ENCODE measurements at places on chromosomes 7 and 10. TPM values are rescaled to one million over a fixed set of nuclear protein-coding genes. Genes with fewer than 3 reads are reported as not detected.

- DNase-seq, result peak; percentile 23
These were observed 172.0 kb downstream of the ZEB1 start for GRCh38 chr10:31490858-31491504.

GRCh38 chr10:101629837-101630632 lies 41.9 kb downstream of the DPCD start:
- peak; percentile 40 for DNase-seq

GRCh38 chr7:36379831-36380504 lies 9.7 kb upstream of the ANLN start:
- DNase-seq, result no peak

The OR6B1 gene
- polyA plus RNA-seq, result not detected

- DNase-seq, result no peak
These were observed 129.3 kb upstream of the BET1 start for GRCh38 chr7:94133460-94133859.

DNA sequence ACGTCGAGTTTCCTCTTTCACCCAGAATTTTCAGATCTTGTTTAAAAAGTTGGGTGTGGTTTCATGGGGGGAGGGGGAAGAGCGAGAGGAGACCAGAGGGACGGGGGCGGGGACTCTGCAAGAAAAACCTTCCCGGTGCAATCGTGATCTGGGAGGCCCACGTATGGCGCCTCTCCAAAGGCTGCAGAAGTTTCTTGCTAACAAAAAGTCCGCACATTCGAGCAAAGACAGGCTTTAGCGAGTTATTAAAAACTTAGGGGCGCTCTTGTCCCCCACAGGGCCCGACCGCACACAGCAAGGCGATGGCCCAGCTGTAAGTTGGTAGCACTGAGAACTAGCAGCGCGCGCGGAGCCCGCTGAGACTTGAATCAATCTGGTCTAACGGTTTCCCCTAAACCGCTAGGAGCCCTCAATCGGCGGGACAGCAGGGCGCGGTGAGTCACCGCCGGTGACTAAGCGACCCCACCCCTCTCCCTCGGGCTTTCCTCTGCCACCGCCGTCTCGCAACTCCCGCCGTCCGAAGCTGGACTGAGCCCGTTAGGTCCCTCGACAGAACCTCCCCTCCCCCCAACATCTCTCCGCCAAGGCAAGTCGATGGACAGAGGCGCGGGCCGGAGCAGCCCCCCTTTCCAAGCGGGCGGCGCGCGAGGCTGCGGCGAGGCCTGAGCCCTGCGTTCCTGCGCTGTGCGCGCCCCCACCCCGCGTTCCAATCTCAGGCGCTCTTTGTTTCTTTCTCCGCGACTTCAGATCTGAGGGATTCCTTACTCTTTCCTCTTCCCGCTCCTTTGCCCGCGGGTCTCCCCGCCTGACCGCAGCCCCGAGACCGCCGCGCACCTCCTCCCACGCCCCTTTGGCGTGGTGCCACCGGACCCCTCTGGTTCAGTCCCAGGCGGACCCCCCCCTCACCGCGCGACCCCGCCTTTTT lies at the start of gene VIM:
VIM (plus strand) TSS at position 151 of the 925 bp plus-strand sequence. CDS start 1,182 bp downstream, outside the sequence.
- DNase-seq, result peak; percentile 92

The HECW1 gene
- 0.07 TPM for polyA plus RNA-seq

GRCh38 chr10:80492848-80493521 lies 38.9 kb downstream of the TSPAN14 start:
- no peak for DNase-seq

DNA sequence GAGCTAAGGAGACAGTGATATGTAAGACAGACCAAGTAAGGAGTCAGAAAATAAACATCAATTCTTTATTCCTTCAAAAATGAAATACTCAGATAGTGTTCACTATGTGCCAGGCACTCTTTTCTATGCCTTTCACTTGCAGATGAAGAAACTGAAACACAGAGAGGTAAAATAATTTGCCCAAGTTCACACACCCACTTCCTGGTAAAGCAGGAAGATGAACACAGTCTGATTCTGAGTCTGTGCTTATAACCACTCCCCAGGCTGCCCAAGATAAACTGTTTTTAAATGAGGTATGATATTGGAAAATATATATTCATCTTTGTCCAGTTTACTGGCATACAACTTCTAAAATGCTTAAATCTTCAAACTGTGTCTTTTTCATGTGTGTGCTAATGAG lies 294.4 kb upstream of the NPVF start:
- DNase-seq, result no peak

DNA sequence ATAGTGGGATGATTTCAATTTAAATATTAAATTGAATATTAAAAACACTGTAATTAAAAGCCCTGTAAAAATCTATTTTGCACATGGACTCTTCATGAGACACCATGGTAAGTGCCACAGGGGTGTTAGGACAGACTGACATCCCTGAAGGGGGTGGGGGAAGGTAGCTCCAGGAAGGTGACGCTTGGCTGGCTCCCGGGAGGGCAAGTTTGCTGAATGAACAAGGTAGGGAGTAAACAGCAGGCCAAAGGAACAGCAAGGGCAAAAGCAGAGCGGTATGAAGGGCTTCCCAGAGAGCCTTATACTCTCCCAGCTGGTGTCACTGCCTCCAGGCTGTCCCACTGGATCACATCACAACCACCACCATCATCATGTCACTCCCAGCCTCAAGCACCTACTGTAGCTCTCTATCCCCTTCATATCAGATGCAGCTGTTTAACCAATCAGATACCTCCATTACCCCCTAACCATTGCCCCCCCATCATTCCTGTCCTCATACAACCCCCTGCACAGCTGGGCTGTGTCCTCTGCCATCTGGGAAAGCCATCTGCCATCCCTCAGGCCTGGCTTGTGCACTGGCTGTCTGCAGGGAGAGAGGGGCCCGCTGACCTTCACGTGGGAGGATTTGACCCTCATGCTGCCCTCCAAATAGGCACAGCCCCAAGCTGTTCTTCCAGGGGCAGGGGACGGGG lies 19.5 kb downstream of the HSPA12A start:
- DNase-seq, result no peak

The MGMT gene
- polyA plus RNA-seq, result 11.9 TPM
